CD4-positive, alpha-beta T cell treated with Interleukin-12 subunit alpha and Interleukin-12 subunit beta, for 1 hour (primary cell): ENCODE measurements at places on chromosomes 1 and 21.

DNA sequence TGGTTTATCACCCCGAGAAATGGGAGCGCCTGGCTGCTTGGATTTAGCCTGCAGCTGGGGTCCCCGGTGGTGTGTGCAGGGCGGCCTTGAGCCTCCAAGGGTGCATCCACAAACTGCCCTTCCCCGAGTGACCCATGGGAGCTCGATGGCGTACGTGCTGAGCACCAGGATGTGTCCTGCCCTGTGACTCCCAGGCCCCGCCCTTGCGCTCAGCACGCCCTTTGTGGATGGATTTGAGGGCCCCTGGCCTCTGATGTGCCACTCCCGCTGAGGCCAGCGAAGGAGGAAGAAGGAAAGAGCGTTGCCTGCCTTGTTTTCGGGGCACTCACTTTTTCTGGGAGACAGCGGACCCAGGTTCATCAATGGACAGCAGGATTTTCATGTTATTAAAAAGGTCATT lies 1.7 kb upstream of the TFF3 start:
- no peak for DNase-seq

DNA sequence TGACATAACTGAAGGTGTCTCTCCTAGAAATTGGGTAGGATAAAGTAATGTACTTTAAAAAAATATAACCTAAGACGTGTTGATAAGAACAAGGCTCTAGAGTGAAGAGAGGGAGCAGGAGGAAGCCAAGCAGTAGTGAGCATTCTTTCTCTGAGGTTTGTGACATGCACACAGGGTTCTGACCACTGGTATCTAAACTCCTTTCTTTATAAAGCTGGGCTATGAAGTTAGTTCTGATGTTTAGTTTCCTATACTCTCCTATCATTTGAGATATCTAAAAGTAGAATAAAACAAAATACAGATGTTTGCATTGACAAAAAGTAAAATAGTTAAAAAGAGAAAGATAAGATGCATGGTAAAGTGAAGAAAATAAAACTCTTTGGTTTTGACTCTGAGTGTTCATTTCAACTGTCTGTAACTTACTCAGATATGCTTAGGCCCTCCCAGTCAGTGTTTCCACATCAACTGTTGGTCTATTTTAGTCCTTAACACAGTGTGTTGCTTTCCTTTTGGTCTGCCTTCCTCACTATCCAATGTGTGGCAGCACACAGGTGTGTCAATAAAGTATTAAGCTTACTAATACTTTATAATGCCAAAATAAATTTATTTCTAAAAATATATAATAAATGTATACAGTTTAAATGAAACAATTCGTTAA lies 543.5 kb downstream of the PTPRC start:
- DNase-seq = no peak

DNA sequence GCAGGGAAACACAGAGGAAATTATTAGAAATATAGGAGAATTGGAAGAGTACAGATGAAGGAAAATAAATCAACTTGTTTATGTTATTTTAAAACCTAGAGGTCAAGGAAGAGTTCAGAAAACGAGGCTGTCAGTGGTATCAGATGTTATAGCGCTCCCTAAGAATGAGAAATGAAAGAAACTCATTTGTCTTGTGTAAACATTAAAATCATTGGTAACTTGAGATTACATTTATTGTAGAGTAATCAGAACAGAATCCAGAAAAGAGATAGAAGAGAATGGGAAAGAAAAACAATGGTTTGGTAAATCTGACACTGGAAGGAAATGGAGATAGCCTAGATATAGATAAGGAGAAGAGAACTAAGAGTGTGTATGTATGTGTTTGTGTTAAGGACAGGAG lies 106.4 kb downstream of the ATF6 start:
- no peak for DNase-seq

GRCh38 chr1:244046907-244047611 lies 4.0 kb upstream of the ZBTB18 start:
- peak; percentile 48 for DNase-seq

DNA sequence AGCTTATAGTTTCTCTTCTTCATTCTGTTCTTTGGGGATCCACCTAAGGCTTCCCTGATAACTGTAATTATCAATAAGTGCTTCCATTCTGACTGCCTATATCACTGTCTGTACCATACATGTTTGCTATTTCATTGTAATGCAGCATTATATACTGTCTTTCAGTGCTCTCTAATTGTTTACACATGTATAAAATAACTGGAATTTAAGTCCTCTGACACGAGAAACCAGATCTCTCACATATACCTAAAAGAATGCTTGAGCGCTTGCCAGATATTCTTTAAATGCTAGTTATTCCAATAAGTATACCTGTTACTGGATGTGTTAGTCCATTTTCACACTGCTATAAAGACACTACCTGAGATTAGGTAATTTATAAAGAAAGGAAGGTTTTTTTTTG lies 34.7 kb downstream of the CELF3 start:
- no peak for DNase-seq

- no peak for DNase-seq
These were observed 380.5 kb upstream of the PRMT6 start for GRCh38 chr1:106676021-106676420.

DNA sequence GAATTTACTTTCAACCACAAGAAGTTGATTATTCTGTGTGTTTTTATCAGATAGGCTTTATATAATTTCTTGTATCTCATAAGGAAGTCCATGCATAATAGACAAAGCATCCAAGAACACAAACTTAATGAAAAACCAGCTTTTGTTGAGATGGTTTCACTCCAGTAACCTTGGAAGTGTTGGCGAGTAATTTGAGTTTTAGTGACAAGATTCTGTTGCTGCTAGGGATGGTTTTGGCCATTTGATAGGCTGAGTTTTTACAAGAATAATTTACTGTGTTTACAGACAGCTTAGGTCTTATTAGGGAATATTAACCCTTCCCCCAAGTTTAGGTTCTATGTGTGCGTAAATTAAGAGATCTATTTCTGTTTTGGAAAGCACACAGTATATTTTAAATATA lies 513.6 kb downstream of the USP25 start:
- DNase-seq = no peak

GRCh38 chr1:156140879-156141707 lies 12.3 kb upstream of the SEMA4A start:
- DNase-seq = peak; percentile 60

- DNase-seq = no peak
These were observed 121.5 kb downstream of the CASZ1 start for GRCh38 chr1:10674700-10675609.

DNA sequence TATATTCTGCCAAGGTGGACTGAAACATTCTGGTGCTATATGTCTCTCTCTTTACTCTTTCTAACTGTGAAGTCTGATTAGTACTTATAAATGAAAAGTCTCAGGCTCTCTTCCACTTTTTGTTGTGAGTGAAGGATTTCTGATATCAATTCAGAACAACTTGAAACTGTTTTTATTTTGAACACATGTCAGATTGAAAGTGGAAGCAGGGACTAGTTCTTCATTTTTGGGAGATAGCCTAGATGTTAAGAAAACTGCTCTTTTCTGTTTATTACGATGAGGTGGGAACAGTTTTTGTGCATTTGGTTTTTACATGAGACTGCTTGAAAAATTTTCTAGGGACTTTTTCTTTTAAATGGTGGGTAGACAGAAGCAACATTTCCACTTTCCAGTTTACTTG lies 14.5 kb upstream of the GBP3 start:
- DNase-seq = no peak

GRCh38 chr21:45415188-45415942 lies 10.4 kb downstream of the COL18A1 start:
- no peak for DNase-seq

GRCh38 chr1:7495962-7496361 lies 275.1 kb upstream of the VAMP3 start:
- no peak for DNase-seq

DNA sequence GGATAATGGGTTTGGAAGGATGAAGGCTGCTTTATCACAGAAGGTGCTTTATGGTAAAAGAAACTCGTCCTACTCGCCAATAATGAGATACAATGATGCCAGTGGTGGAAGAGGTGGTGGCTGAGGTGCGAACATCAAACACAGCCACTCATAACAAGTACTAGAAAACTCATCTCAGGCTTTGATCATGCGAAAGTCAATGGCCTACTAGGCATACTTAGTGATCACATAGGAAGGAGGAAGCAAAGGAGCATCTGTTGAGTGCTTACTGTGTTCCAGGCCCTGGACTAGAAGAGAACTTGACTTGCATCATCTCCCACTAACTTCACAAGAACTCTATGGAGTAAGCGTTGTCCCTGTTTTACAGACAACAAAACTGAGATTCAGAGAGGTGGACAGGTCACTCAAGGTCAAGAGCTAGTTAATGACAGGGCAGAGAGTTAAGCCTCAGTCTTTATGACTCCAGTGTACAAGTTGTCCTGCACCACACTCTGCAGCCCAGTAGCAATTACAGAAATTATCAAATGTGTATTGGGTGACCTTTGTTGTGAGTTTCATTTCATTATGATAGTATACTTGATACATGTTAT lies 33.6 kb downstream of the RUNX1 start:
- no peak for DNase-seq

DNA sequence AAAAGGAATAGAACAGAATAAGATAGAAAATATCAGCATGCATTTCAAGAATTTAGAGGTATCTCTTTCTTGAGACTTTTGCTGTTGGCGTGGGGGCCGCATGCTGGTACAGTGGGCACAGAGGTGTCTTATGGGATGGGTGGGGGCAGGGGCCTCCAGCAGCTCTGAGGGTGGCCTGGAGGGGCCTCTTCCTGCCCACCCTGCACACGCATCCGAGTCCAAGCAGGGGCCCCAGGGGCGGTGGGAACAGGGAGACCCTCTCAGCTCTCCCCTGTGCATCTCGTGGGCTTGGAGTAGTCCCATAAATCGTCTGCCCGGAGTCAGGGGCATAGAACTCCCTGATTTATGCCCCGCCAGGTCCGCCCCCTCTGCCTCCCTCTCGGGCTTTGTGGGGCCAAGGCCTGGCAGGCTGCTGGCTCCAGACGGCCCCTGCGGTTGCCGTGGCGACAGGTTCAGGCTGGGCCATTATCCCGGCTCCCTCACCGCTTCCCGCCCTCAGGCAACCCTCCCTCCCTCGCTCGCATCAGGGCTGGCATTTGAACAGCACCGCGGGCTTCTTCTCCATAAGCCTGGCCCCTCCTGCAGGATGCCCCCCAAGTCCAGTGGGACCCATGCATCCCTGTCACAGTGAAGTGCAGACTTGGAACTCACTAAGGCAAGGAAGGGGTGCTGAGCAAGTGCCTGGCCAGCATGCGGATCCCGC lies 133.2 kb upstream of the ZBTB40 start:
- DNase-seq = no peak

DNA sequence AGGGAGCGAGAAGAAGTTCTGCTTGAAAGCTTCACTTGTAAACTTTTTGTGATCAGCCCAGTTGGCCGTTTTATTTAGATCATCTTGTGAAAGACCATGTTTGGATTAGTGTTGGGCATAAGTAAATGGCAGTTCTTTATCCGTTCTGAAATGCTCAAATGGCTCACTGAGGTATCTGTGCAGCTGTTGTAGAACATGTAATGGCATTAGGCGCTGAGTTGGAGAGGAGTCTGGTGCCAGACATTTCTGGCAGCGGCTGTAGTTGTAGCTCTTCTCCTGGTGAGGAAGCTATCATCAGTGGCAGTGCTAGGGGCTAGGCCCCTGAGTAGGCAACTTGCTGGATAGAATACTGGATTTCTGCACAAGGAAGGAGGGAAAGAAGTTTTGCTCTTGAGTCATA lies 321.6 kb downstream of the LMO4 start:
- DNase-seq = no peak

DNA sequence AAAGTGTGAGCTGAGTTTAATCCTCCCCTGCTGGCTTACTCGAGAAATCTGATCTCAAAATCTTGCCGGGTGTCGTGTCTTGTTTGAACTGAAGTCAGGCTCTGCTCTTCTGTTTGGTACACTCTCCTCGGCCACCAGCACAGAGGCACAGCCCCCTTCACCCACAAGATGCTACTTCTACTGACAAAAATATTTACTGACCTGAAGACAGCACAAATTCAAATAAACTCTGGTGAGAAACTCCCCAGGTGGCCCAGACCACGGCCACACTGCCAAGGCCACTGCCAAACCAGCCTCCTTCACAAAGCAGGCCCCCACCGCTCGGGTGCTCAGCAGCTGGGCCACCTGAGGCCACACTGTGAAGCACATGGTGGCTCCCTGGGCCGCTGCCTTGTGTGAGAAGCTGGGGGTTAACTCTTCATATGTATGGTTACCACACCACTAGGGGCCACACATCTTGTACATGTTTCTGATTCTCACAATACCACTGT lies 80.6 kb downstream of the TGFBR3 start:
- peak; percentile 35 for DNase-seq

DNA sequence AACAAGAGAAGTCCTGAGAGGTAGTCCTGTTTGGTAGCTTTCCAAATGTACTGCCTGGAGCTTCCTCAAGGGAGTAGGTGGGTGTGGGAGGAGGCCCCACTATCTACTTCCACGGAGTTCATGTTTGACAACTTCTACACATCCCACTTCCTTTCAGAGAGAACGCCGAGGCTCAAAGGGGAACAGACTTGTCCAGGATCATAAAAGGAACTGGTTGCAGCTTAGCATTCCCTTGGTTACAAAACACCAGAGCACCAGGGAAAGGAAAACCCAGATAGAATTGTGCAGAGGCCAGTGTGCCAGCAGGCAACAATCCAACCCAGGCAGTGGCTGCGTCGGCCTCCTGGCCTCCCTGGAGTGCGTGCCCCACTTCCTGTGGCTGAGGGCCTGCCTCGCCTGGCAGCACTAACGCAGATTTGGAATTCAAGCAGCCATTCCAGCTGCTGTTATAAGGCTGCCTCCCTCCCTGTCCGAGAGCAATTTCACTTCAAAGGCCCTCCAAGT lies 4.2 kb upstream of the RAP1GAP start:
- DNase-seq = no peak

- DNase-seq = no peak
These were observed 28.3 kb downstream of the TTC3 start for GRCh38 chr21:37101384-37101783.

DNA sequence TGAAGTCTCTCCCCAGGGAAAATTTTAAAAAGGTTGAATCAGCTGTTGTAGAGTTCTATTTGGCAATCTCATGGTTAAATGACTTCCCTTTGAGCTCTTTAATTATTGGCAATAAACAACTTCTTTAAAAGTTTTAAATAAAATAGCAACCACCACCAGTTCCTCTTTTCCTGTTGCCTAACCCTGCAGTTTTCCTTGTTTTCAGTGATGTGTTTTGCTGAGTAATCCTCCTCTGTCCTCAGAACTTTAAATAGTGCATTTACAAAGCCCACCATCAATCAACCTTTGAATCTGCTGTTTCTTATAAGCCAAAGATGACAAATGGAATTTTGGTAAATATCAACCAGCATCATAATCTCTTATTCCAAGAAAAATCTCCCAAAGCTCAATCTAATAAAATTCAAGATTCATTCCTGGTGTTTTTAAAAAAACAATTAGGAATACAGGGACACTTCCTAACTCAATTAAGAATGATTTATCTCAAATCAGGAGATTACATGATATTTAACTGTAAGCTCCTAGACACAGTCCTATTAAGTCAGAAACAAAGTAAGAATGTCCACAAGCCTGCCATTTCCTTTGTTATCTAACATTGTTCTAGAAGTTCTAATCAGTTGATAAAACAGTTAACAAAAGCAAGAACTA lies 14.8 kb downstream of the AVPR1B start:
- no peak for DNase-seq

- no peak for DNase-seq
These were observed 5.5 kb downstream of the ETV3 start for GRCh38 chr1:157132616-157133167.
